ENCODE measurements at places on chromosomes 4 and X.

DNA sequence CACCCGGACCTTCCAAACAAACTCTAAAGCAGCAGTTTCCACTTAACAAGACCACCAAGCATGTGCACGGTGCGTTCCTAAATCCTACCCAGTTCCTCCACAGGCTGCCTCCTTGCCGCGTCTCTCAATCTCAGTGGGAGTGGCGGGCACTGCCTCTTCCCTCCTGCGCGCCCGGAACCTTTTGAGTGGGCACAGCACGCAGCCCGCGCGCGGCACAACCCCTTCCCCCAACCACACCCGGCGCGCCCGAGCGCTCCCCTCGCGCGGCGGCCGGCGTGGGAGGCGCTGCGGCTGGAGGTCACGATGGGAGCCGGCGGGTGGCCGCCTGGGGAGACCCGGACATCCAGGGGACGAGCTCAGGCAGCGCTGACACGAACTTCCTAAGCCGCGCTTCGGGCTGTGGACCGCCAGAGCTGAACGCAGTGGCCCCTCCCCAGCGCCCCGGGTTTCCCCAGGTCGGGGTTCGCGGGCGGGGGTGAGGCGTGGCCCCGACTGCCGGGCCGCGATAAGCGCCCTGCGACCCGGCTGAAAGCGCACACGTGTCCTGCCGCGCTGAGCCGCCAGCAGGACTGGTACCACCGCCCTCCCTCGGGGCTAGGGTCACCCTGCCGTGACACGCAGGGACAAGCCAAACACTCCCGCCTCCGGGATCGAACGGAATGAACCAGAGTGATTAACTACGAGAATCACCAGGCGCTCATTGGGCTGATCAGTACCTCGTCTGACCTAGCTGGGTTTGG is at the start of gene ABCG2:
Gene ABCG2 (minus strand): TSS at position 151 of the 740 bp plus-strand sequence. CDS start 18,644 bp downstream, outside the sequence.
- no peak for DNase-seq

- no peak for DNase-seq
These were observed 142.5 kb downstream of the CXXC4 start for GRCh38 chr4:104352211-104352610.

DNA sequence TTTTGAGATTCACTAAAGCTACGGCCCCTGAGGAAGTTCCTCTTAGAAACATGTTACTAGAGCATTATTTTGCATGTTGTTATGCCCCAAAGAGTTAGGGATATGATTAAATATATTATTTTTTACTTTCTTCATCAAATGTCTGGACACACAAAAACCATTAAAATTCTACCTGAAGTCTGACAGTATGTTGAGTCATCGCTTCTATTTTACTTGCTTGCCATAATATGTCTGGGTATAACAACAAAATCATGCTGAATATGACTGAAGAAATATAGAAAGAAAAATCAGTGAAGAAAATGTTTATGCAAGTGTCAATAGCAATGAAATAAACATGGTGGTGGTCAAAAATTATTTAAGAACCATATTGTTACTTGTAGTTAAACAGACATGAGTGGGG is 1818.5 kb upstream of the ADGRL3 start:
- DNase-seq: no peak

GRCh38 chr4:71198958-71199357 is 139.9 kb upstream of the SLC4A4 start:
- no peak for DNase-seq

- DNase-seq: no peak
These were observed 1.8 kb downstream of the RASGEF1B start for GRCh38 chr4:81469781-81470455.

DNA sequence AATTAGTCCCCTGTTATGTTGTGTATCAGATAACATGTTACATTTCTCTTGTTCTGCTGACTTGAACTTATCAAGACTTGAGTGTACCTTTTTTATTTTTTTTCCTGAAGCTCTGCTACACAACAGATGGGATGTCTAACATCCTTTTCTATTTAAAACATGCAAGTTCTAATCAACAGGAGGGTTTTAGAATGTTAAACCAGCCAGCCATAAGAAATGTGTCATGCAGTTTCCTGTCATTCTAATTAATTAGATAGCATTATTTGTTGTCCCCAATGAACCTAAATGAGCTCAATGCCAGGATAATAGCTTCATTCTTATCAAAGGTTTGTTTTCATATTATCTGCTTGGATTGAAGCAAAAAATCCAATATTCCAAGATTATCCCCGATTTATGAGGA is 958.2 kb downstream of the PCDH7 start:
- DNase-seq: no peak

DNA sequence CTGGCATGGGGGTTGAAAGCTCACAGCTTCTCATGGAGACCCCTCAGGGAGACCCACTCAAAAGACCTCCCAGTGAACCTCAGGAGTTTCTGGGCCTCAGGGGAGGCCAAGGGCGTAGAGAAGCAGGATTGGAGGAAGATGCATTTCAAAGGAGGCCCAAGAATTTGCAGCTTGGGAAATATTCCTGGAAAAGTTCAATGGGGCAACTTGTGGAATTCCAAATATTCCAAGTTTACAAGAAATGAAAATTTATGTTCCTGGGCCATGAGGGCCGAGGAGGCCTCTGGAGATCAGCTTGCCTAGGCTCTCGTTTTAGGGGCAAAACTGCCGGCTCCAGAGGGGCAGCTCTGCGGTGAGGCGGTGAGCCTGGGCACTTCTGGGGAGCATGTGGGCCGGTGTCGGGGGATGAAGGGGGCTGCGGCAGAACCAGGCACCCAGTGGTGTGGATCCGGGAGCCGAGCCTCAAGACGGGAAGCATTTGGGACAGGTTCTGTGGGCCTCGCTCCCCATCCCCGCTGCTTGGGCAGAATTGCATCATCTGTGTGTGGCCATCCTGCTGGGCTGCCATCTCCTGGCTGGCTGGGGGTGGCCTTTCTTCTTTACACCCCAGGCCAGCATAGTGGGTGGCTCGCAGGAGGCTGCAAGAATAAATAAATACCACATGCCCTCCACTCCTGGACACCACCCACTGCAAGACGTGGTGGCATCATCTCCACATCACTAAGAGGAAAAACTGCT is 54.6 kb upstream of the GPR78 start:
- peak; percentile 26 for DNase-seq

GRCh38 chr4:107071108-107071507 is 35.0 kb upstream of the DKK2 start:
- DNase-seq: no peak

DNA sequence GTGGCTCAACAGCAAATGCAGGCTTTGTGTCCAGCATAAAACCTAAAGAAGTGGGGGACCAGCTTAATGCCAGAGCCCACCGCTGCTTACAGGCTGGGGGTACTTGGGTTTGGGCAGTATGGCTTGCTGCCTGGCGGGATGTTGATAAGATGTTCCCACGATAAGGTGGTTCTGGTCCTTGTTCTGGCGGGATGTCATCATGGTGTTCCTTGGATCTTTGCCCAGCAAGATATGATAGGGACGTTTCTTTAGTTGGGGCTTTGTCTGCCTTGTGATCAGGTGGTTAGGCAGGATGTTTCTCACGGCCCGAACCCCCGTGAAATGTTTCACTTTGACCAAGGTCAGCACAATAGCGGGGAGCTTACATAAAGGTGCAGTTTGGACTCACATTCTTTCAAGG is 35.3 kb downstream of the PNPLA4 start:
- DNase-seq: no peak

Measured in lung (tissue), 17 donors.